ENCODE measurements at places on chromosomes 4 and X.

DNA sequence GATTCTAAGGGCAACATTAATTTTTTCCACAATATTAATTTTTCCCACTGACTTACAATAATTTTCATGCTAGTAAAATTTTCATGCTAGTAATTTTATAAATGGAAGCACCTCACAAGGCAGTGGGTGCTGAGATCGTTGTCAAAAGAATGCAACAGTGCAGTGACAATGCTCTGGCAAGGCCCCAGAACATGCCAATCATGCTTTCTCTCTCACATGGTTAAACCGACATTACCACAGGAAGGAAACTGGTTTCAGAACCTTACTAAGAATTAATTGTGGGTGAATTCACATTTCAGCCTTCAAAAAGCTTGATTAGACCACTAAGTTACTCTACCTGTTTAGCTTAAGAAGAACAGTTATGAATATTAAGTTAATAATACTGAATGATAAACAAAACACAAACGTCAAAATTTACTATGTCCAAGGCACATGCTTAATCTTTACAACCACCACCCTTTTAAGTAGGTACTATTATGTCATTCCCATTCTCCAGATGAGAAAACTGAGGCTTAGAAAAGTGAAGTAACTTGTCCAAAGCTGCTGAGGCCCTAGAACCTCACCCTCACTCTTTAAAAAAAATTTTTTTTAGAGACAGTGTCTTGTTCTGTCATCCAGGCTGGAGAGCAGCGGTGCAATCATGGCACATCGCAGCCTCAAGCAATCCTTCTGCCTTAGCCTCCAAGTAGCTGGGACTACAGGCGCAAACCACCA lies 10.0 kb upstream of the OPHN1 start:
- DNase-seq, result no peak

DNA sequence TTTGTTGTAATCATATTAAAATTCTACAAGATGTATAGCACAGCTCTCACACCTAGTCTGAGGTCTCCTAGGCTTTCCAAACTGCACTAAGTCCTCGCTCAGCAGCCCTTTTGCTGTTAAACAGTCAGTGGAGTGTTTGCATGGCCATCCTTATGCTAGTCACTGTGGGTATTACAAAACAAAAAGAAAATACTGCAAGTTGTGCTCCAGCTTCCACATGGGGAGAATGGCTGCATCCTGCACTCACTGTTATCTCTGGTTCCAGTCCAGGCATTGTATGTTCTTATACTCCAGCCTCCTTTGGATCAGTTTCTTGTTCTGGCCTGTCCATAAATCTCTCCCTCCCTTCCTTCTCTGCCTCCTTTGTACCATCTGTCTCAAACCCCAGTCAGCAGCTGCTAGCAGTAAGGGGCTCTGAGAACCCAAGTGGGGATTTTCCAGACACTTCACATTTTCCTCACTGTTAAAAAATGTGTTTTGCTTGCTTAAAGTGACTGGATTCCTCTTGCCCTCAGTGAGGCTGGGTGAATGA lies 38.5 kb upstream of the BMP15 start:
- DNase-seq, result no peak

GRCh38 chr4:16351161-16351560 lies 124.9 kb upstream of the TAPT1 start:
- DNase-seq, result no peak

DNA sequence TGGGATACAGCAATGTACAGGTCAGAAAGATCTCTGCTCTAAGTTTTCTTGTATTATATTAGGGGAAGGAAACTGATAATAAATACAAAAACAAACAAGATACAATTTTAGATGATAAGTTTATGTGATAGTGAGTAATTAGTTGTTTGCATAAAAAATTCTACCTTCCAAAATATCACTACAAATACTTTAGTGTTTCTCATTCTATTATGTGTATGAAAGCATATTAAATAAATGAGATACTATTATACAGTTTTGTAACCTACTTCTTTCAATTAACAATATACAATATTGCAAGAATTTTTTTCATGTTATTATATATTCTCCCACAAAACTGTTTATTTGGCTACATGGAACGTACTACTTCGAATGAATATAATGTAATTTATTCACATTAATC lies 4.2 kb upstream of the FGF2 start:
- DNase-seq, result no peak
